ENCODE measurements at places on chromosomes 12 and 14. TPM values are rescaled to one million over a fixed set of nuclear protein-coding genes. Genes with fewer than 3 reads are reported as not detected.

Gene C1S
- 293 TPM for total RNA-seq

Gene HPD
- total RNA-seq: 3.1 TPM

Gene TAS2R13
- 7.9 TPM for total RNA-seq

Gene IL22
- not detected for total RNA-seq

Gene RAN
- total RNA-seq: 493 TPM

Gene TAS2R9
- not detected for total RNA-seq

Gene FAM234B
- total RNA-seq: 24.9 TPM

Gene CACNA1C
- total RNA-seq: 30.1 TPM

Gene BCL11B
- 8.4 TPM for total RNA-seq

Gene GDF3
- total RNA-seq: not detected

Gene CLEC1B
- not detected for total RNA-seq

Gene E2F7
- 1.7 TPM for total RNA-seq

Gene TMED10
- total RNA-seq: 394 TPM

Gene MYF6
- total RNA-seq: not detected

Gene NKX2-1
- not detected for total RNA-seq

Gene CLEC4D
- total RNA-seq: not detected

Gene CLEC4C
- not detected for total RNA-seq

Gene TAC3
- total RNA-seq: not detected

Gene PRKD1
- 19.8 TPM for total RNA-seq

Gene TAS2R10
- total RNA-seq: 0.62 TPM

Gene GLS2
- total RNA-seq: 4.5 TPM

Gene PROX2
- 0.13 TPM for total RNA-seq

Gene MTRFR
- 14.6 TPM for total RNA-seq

Gene MYH6
- total RNA-seq: not detected

Gene CFL2
- total RNA-seq: 56.7 TPM

Gene SLC17A8
- 0.34 TPM for total RNA-seq

Gene OR4K13
- total RNA-seq: not detected

Gene KCNC2
- not detected for total RNA-seq

Gene OR6C2
- total RNA-seq: 1.2 TPM

Gene OSGEP
- 39.7 TPM for total RNA-seq

Gene DHRS2
- 1,842 TPM for total RNA-seq

Gene WDHD1
- 6.6 TPM for total RNA-seq

Gene RNFT2
- 7.2 TPM for total RNA-seq

Gene HHIPL1
- total RNA-seq: 2.4 TPM

Gene C12orf56
- total RNA-seq: not detected

Gene BMAL2
- 7.6 TPM for total RNA-seq

Gene HOXC6
- 2.3 TPM for total RNA-seq

Gene REP15
- 1.2 TPM for total RNA-seq

Gene SALL2
- 12.8 TPM for total RNA-seq

Gene PTPRB
- 28.6 TPM for total RNA-seq

Gene MYO1H
- total RNA-seq: not detected

Gene PARPBP
- 2.7 TPM for total RNA-seq

Gene GPR162
- 2.5 TPM for total RNA-seq

Gene ART4
- 1.5 TPM for total RNA-seq

All from ureter (tissue), 1 donor.